ENCODE measurements at places on chromosomes 2 and 18. TPM values are rescaled to one million over a fixed set of nuclear protein-coding genes. Genes with fewer than 3 reads are reported as not detected.

EML6 gene
- 0.25 TPM for total RNA-seq

SFT2D3 gene
- 4.2 TPM for total RNA-seq

ANKRD29 gene
- total RNA-seq = 1.9 TPM

ACTR2 gene
- total RNA-seq = 121 TPM

GRCh38 chr2:227796045-227796711 lies 17.5 kb upstream of the CCL20 start:
- DNase-seq = no peak
- H3K4me3 ChIP-seq = no peak overlapping the region
- H3K27ac ChIP-seq = no peak overlapping the region

- no peak overlapping the region for H3K4me3 ChIP-seq
- H3K36me3 ChIP-seq = no peaks in the 10 kb centered on the region
- no peaks in the 10 kb centered on the region for H3K4me1 ChIP-seq
- no peak overlapping the region for H3K27ac ChIP-seq
- no peaks in the 10 kb centered on the region for H3K27me3 ChIP-seq
Observed at GRCh38 chr18:73535189-73535588, 612.4 kb downstream of the FBXO15 start.

DNA sequence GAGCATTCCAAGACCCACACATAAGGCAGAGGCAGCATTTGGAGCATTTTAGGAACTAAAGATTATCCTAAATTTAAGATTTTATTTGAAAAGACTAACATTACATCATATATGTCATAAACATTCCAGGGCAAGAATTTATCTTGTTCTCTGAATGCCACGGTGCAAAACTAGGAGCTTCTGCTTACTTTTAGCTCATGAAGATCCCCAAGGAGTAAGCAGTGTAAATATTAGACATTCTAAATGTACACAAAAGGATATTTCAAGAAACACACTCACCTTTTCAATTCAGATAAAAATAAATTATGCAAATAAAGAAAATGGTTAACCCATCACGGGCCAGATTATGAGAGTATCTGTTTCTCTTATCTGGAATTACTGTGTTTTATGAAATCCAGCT lies 101.7 kb upstream of the ETAA1 start:
- H3K4me3 ChIP-seq = no peak overlapping the region
- no peaks in the 10 kb centered on the region for H3K36me3 ChIP-seq
- H3K4me1 ChIP-seq = no peaks in the 10 kb centered on the region
- H3K27ac ChIP-seq = no peak overlapping the region
- no peaks in the 10 kb centered on the region for H3K27me3 ChIP-seq

GRCh38 chr2:226875438-226876225 lies 39.8 kb downstream of the RHBDD1 start:
- H3K4me3 ChIP-seq = no peak overlapping the region
- DNase-seq = no peak
- H3K4me1 ChIP-seq = peaks cover 5% of the 10 kb centered on the region
- H3K36me3 ChIP-seq = no peaks in the 10 kb centered on the region
- H3K27me3 ChIP-seq = no peaks in the 10 kb centered on the region

GRCh38 chr2:224426656-224427055 lies 24.7 kb upstream of the FAM124B start:
- H3K4me1 ChIP-seq = no peaks in the 10 kb centered on the region
- H3K27me3 ChIP-seq = no peaks in the 10 kb centered on the region
- no peak overlapping the region for H3K27ac ChIP-seq
- no peak overlapping the region for H3K4me3 ChIP-seq

DNA sequence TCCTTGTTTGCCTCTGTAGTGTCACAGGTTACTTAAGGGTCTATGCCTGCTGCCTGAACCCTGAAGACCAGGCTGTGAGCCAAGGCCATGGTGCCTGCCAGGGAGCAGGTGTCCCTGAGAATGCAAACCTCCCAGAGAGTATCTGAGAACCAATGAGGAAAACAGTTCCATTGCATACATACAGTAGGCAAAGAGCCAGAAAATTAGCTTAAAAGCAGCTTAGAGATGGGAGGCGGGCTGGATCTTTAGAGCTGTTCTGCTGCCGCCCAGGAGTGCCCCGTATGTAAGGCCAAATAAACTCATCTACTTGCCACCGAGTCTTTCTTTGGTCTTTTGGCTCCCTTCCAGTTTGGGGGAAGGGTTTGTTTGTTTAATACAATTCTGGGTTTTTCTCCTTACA lies 327.9 kb downstream of the CLIP4 start:
- no peaks in the 10 kb centered on the region for H3K4me1 ChIP-seq
- H3K36me3 ChIP-seq = no peaks in the 10 kb centered on the region
- H3K27ac ChIP-seq = no peak overlapping the region
- H3K4me3 ChIP-seq = no peak overlapping the region

- peaks cover 37% of the 10 kb centered on the region for H3K36me3 ChIP-seq
- H3K4me1 ChIP-seq = peaks cover 7% of the 10 kb centered on the region
- no peak overlapping the region for H3K4me3 ChIP-seq
- H3K27ac ChIP-seq = no peak overlapping the region
- no peak for DNase-seq
Observed at GRCh38 chr2:144414324-144414845, 105.5 kb downstream of the ZEB2 start.

GRCh38 chr2:109654326-109655050 lies 40.3 kb downstream of the SOWAHC start:
- H3K4me1 ChIP-seq = no peaks in the 10 kb centered on the region
- no peak overlapping the region for H3K27ac ChIP-seq
- no peaks in the 10 kb centered on the region for H3K36me3 ChIP-seq
- no peaks in the 10 kb centered on the region for H3K27me3 ChIP-seq
- no peak for DNase-seq

DNA sequence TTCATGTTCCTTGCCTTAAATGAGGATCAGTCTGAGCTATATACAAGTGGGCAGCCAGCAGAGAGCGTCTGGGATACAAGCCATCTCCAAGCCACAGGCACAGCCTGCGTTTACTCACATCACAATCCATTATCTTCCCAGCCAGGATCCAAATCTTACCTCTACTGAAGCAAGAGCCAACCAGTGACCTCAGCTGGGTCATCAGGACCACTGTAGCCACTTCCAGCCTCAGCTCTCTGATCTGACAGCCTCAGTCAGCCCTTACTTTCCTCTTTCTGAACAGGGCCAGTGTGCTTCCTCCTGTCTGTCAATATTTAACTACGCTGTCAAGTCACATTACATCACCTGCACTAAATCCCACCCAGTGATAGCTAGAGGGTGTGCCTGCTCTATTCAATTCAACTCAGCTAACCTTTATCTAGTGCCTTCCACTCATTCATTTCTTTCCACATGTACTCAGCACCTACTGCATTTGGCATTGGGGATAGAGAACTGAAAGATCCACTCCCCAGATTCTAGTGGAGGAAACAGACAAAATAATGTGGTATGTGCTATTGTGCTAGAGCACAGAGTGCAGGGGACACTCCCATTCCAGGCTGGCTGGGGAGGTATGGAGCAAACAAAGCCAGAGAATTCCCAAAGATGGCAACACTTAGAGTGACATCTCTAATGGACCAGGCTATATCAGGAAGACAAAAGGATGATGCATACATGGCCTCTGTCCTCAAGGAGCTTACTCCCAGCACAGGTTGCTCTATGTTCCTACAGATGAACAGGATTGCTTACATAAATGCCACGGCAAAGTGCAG lies 146.5 kb downstream of the NCKAP5 start:
- no peak for DNase-seq
- no peaks in the 10 kb centered on the region for H3K4me1 ChIP-seq
- H3K36me3 ChIP-seq = no peaks in the 10 kb centered on the region
- H3K4me3 ChIP-seq = no peak overlapping the region

GRCh38 chr2:174280596-174280995 lies 32.3 kb upstream of the OLA1 start:
- no peak for DNase-seq
- H3K27me3 ChIP-seq = no peaks in the 10 kb centered on the region
- H3K4me3 ChIP-seq = no peak overlapping the region
- H3K4me1 ChIP-seq = no peaks in the 10 kb centered on the region
- H3K36me3 ChIP-seq = no peaks in the 10 kb centered on the region

DNA sequence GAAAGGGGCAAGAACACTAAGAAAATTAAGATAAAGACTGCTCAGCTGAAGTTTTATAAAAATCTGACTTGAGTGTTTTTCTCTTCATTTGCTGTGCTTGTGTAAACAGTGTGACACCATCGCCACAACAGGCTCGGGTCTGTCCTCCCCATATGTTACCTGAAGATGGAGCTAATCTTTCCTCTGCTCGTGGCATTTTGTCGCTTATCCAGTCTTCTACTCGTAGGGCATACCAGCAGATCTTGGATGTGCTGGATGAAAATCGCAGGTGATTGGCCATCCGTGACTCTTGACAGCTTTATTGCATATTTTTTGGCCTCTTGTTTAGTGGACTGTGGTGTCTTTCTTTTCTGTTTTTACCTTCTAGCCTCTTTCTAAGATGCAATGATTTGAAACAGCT lies 22.1 kb downstream of the MFF start:
- H3K36me3 ChIP-seq = peaks cover 72% of the 10 kb centered on the region
- no peak overlapping the region for H3K27ac ChIP-seq
- no peak for DNase-seq
- H3K27me3 ChIP-seq = no peaks in the 10 kb centered on the region
- H3K4me1 ChIP-seq = no peaks in the 10 kb centered on the region

DNA sequence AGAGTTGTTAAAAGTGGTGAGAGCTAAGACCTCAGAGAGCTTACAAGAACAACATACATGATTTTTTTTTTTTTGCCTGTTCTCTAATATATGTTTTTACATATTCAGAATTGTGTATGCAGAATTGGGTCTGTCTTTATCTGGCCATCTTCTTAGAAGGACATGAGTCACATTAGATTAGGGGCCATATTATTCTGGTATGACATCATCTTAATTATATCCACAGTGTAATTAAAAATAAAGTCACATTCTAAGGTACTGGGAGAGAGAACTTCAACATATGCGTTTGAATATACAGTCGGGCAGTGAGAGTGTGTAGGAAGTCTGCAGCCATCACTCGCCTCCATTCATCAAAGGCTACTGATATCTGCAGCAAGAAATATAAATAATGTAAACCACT lies 88.3 kb downstream of the DSC3 start:
- no peak overlapping the region for H3K4me3 ChIP-seq
- H3K4me1 ChIP-seq = no peaks in the 10 kb centered on the region
- DNase-seq = no peak

GRCh38 chr2:217166241-217166850 lies 306.5 kb upstream of the TNP1 start:
- H3K27ac ChIP-seq = no peak overlapping the region
- no peaks in the 10 kb centered on the region for H3K36me3 ChIP-seq
- H3K4me3 ChIP-seq = no peak overlapping the region
- H3K27me3 ChIP-seq = no peaks in the 10 kb centered on the region
- peak; percentile 22 for DNase-seq

DNA sequence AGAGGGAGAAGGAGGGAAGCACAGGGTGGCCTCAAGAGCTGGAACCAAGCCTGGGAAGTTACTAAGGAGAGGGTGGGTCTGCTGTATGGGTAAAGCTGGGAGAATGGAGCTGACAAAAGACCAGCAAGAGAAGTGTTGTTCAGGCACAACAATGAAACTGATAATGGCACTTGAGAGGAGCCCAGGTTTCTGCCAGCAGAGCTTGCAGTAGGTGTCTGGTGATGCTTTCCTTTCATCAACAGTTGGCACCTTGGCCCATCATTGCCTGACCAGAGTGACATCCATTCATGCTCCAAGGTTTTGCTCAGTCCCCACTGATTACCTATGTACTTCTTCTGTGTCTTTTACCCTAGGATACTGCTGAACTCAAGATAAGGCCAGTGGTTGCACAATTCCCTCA lies 92.9 kb upstream of the CXCR4 start:
- no peak for DNase-seq
- no peak overlapping the region for H3K4me3 ChIP-seq

- peaks cover 5% of the 10 kb centered on the region for H3K4me1 ChIP-seq
- peak; percentile 59 for DNase-seq
- no peaks in the 10 kb centered on the region for H3K27me3 ChIP-seq
- peak overlapping the region; percentile 54 for H3K27ac ChIP-seq
- no peaks in the 10 kb centered on the region for H3K36me3 ChIP-seq
Observed at GRCh38 chr2:231355508-231356465, 39.7 kb upstream of the B3GNT7 start.

- H3K4me1 ChIP-seq = no peaks in the 10 kb centered on the region
- DNase-seq = no peak
- no peaks in the 10 kb centered on the region for H3K36me3 ChIP-seq
- no peak overlapping the region for H3K4me3 ChIP-seq
Observed at GRCh38 chr2:225429717-225430116, 30.2 kb downstream of the NYAP2 start.
